ENCODE measurements at places on chromosomes 12 and 14. TPM values are rescaled to one million over a fixed set of nuclear protein-coding genes. Genes with fewer than 3 reads are reported as not detected.

Gene ACVRL1
- total RNA-seq, result 18.0 TPM

Gene NKX2-8
- total RNA-seq, result not detected

Gene LRRIQ1
- total RNA-seq, result under 0.01 TPM

Gene DENR
- total RNA-seq, result 46.6 TPM

Gene LGR5
- not detected for total RNA-seq

Gene UNC79
- under 0.01 TPM for total RNA-seq

Gene SLC10A1
- not detected for total RNA-seq

Gene CMKLR1
- 1.7 TPM for total RNA-seq

Gene ASPG
- not detected for total RNA-seq

Gene KCNJ8
- total RNA-seq, result 19.4 TPM

Gene ITGA5
- 438 TPM for total RNA-seq

Gene RERG
- total RNA-seq, result 0.64 TPM

Gene GOLGA3
- total RNA-seq, result 148 TPM

Gene TAOK3
- total RNA-seq, result 31.2 TPM

Gene DCN
- total RNA-seq, result 125 TPM

Gene RGS6
- total RNA-seq, result not detected

Gene EIF2S3B
- total RNA-seq, result 9.5 TPM

Gene GRIN2B
- total RNA-seq, result under 0.01 TPM

Gene TEX52
- not detected for total RNA-seq

Gene HOXC12
- under 0.01 TPM for total RNA-seq

Gene LRFN5
- total RNA-seq, result 0.97 TPM

Gene CCDC91
- 30.7 TPM for total RNA-seq

Gene KRT82
- total RNA-seq, result not detected

Gene B4GALNT3
- total RNA-seq, result under 0.01 TPM

Gene CLECL1
- not detected for total RNA-seq

Gene ZC2HC1C
- total RNA-seq, result 0.64 TPM

Gene EGLN3
- total RNA-seq, result 0.64 TPM
